Hematopoietic multipotent progenitor cell treated with erythropoietin and hydrocortisone succinate and interleukin-3 and kit ligand, for 6 days (in vitro differentiated cells): ENCODE measurements at places on chromosomes 16 and 17.
A peak's percentile ranks its signal among the peaks of the same experiment; 100 is the strongest.

DNA sequence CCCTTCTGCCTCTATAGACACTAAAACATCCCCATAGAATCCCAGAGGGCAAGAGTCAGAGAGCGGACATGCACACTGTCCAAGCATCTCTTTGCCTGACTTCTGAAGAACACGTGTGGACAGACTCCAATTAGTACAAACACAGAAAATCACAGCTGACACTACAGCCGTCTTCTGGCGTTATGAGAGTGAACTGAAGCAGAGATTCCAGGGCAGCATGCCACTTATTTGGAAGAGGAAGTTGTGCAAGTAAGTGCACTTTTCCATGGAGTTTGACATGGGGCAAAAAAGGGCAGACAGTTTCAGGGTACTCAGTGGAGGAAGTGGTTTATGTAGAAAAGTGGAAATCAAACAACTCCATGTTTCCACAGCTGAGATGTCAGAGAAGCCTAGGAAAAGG, 16.8 kb upstream of the ZNF287 start:
- DNase-seq: no peak

DNA sequence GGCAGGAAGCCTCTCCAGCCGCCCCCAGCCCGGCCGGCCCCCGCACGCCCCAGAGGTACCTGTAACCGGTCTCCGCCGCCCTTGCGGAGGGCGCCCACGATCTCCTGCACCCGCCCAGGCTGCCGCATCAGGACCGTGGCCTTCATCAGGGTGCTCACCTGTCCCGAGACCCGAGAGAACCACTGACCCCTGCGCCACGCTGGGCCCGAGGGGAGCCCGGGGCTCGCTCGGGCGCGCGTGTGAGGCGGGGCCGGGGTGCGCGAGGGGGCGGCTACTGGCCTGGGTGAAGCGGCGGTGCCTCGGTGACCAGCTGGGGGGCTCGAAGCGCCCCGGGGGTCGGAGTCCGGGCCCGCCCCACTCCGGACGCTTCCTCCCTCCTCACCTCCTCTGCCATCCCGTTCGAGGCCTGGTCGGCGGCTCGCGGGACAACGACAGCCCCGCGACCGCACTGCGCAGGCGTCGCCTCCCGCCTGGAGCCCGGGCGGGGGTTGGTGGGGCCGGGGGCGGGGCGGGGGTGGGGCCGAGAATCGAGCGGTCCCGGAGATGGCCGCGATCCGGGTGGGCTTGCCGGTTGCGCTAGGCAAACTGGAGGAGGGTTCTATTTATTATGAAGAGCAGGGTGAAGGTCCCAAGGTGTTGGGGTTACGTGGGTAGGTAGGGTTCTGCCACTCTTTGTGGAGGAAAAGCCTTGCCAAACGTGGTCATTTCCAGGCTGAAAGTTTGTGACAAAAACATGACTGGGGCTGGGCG, at the start of gene NT5C3B:
Gene NT5C3B, minus strand, starts transcription at position 433 of the 750 bp plus-strand sequence. Its CDS starts 39 bp downstream, at position 394.
- peak; percentile 49 for DNase-seq

DNA sequence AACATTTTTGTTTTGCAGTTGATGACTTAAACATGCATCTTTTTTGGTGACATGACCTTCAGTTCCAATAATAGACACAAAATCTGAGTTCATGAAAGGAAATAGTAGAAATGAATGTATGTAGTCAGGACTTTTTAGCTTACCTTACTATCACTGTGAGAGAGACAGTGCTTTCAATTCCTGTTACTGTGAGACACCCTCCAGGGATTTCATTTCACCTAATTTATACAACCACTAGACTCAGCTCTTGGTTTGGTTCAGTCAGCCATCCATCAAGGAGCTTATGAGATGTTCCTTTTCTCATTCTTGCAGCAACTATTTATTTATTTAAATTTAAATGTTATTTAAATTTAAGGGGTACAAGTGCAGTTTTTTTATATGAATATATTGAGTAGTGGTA, 77.9 kb downstream of the MAP2K4 start:
- no peak for DNase-seq

DNA sequence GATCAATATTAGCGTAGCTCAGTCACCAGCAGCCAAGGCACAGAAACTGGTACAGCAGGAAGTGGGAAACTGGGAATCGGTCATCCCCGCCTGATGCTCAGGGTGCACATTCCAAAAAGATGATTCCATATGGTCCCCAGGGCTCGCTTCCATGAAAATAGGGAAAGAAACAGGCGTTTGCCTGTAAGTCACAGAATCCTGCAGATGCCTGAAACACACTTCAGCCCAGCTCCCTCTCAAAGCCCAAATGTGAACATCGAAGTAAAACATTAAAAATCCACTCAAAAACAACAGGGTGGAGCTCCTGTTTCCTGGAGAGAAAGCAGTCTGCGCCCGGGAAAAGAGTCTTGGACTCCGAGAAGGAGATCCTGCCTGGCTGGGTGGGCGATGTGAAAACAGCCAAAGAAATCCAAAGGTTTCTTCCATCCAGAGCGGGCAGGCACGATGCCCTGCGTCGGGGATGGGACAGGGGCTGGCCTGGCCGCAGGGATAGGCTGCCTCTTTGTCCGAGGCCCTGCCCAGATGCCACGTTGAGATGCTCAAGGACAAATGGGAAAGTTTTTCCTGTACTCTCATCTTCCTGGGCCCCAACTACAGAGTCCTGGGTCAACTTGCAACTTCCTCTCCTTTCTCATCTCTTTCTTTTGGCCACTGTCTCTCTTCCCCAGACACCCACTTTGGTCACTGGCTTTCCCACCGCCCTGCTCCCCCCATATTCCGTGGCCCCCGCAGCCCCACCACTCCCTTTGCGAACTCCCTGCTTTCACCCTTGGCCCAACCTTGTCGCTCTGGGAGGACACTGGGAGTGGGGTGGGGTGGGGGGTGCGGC, 743 bp downstream of the WIPI1 start:
- DNase-seq: peak; percentile 39

GRCh38 chr17:71935341-71935740, 185.5 kb upstream of the SOX9 start:
- no peak for DNase-seq

GRCh38 chr16:3637371-3637923, 17.0 kb upstream of the DNASE1 start:
- peak; percentile 67 for DNase-seq

- no peak for DNase-seq
Measured at GRCh38 chr16:22225060-22225459, 19.0 kb downstream of the EEF2K start.

GRCh38 chr17:7987112-7987893, 15.1 kb upstream of the GUCY2D start:
- DNase-seq: no peak

DNA sequence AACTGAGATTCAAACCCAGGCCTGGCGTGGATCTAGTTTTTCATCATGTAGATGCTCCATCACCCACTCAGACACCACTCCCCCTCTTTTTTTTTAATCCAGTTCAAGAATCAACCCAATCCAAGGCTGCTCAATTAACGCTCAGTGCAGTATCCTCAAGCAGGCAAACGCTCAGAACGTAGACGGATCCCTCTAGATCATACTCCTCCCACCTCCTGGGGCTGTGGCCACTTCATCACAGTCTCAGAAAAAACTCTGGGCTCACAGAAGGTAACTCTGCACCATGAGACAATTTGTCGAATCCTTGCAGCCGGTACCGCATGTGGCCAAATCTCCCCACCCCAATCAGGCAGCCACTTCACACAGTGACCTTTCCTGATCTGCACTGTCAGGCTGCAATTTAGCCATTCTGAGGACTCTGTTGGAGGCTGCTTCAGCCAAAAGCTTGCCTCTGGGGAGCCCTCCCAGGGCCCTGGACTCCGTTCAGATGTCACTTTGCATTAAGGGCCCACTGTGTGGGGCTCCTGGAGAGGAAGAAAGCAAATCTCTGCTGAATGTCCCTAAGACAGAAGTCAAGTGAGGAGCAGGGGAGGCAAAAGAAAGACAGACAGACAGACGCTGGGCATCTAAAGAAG, 183.5 kb downstream of the XYLT1 start:
- no peak for DNase-seq
